Frontal cortex (tissue), 4 donors: ENCODE measurements at places on chromosomes 5 and 9.
A peak's percentile ranks its signal among the peaks of the same experiment; 100 is the strongest.

GRCh38 chr5:5667136-5667554, 244.7 kb downstream of the ICE1 start:
- no peak for DNase-seq

DNA sequence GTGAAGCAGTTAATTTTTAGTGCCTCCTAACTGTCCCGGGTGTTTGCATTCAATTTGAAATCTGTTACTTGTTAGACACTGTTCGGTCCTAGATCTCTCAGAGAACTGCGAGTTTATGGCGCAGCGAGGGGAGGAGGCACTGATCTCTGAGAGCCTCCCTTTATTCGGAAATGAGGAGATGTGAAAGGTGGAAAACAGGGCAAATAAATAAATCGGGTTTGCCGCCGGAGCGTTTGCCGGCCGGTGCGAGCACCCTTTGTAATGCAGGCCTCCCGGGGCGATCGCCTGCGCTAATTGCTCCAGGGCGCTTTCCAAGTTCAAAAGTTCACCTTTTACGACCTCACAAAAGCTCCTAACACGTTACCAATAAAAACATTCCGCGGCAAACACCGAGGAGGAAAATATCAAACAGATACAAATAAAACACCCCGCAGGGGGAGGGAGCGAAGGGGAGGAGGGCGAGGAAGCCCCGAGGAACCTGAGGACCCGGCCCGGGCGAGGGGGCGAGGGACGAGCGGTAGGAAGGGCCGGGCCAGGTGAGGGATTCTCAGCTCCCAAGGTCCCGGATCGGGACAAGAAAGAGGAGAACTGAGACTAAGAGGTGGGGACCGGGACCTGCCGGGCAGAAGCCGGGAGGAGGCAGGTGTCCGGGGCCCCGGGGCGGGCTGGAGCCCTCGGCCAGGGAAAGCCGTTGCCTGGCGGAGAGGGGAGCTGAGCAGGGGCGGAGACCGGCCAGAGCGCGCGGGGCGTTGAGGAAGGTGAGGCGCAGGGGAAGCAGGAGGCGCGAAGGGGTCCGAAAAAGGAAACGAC, 1.4 kb downstream of the NR6A1 start:
- no peak for DNase-seq

DNA sequence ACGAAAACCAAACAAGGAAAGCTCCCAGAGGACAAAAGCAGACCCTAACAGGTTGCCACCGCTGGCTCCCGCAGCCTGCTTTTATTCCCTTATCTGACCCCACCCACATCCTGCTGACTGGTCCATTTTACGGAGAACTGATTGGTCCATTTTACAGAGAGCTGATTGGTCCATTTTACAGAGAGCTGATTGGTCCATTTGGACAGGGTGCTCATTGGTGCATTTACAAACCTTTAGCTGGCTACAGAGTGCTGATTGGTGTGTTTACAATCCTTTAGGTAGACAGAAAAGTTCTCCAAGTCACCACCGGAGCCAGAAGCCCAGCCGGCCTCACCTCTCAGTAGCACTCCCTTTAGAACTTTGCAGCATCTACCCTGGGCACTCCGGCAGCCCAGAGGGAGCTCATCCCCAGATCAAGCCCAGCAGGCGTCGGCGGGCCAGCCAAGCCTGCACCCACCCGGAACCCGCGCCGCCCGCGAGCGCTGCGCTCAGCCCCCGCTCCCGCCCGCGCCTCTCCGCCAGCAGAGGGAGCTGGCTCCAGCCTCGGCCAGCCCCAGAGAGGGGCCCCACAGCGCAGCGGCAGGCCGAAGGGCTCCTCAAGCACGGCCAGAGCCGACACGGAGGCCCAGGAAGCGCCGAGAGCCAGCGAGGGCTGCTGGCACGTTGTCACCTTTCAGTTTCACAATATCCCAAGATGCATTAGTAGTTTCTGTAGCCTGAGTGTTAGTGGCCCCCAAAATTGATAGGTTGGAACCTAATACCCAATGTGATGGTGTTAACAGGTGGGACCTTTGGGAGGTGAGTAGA, 35.3 kb upstream of the CLPTM1L start:
- DNase-seq: no peak

GRCh38 chr5:74639807-74640449, 600 bp downstream of the ENC1 start:
- no peak for DNase-seq

GRCh38 chr9:7542693-7543092, 256.9 kb downstream of the DMAC1 start:
- peak; percentile 5 for DNase-seq
